Parietal lobe (tissue), 2 donors: ENCODE measurements at places on chromosomes 2 and 18. TPM values are rescaled to one million over a fixed set of nuclear protein-coding genes. Genes with fewer than 3 reads are reported as not detected.

The CYP26B1 gene
- total RNA-seq: 3.4 TPM

The NT5DC4 gene
- not detected for total RNA-seq

The PLCL1 gene
- total RNA-seq: 31.0 TPM

The PIEZO2 gene
- 2.8 TPM for total RNA-seq

The STARD6 gene
- total RNA-seq: not detected

The NTSR2 gene
- not detected for total RNA-seq

The C2orf80 gene
- total RNA-seq: 21.0 TPM

The KCNIP3 gene
- total RNA-seq: 15.3 TPM

The HOXD3 gene
- total RNA-seq: not detected

The SULT1C2 gene
- total RNA-seq: 0.31 TPM

The PROKR1 gene
- 2.8 TPM for total RNA-seq

The CLHC1 gene
- total RNA-seq: 56.7 TPM

The CNTNAP5 gene
- 65.1 TPM for total RNA-seq

The SEMA4C gene
- 56.3 TPM for total RNA-seq

The DSC2 gene
- 4.1 TPM for total RNA-seq

The CYRIA gene
- total RNA-seq: 199 TPM
